Stimulated activated CD4-positive, alpha-beta T cell treated with anti-CD3 and anti-CD28 coated beads, TNF-alpha, amount 100 ng/mL, for 1 hour (primary cell): ENCODE measurements at places on chromosomes 5 and 9.
A peak's percentile ranks its signal among the peaks of the same experiment; 100 is the strongest.

- DNase-seq: no peak
Measured at GRCh38 chr5:180339583-180340183, 13.5 kb downstream of the GFPT2 start.

DNA sequence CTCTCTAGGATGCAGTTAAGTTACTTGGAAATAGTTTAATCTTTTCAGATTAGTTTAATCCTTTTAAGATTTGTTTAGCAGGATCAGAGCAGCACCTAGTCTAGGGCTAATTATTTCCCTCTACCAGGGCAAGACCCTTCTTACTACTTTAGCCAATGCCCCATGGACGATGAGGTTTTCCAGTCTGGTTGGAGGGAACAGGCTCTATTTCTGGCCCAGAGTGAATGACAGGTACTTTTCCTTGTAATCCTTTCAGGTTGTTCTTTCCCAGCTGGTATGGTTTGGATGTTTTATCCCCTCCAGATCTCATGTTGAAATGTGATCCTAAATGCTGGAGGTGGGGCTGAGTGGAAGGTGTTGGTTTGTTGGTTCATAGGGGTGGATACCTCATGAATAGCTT lies 27.2 kb downstream of the PTTG1 start:
- no peak for DNase-seq

DNA sequence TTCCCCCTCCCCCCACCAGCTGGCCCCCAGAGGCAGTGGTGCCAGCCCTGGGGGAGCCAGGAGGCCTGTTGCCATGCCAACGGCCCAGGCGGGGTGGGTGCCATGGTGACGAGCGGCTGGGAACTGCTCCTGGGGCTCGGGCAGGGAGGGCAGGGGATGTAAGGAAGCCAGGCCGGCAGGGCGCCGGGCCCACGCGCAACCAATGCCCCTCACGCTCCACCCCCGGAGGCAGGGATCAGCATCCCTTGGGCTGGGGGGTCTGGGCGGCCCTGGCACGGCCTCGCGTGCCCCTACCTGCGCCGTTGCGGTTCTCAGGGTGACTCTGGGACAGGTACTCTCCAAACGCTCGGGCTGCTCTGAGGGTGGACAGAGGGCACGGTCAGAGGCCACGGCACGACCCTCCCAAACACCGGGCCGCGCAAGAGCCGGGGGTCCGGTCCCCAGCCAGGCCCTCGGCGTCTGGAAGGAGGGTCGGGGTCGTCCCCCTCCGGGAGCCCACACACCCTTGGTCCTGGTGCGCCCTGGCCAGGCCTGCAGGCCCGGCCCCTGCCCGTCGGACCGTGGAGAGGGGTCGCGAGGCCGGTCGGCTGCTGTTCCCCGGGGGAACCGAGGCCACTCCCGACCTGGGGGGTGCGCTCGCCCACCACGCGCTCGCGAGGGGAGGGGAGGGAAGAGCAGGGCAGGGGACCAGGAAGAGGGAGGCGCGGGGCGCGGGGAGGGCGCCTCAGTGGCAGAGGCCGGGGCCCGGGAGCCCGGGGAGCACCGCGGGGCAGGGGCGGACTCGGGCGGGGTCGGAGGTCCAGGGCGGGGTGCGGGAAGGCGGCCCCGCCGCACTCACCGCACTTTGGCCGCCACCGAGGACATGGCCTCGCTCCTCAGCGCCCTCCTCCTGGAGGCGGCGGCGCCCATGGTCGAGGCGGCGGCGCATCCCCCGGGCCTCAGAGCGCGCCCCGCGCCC lies 661 bp downstream of the NSMF start:
- DNase-seq: no peak

- peak; percentile 23 for DNase-seq
Measured at GRCh38 chr9:136093995-136094881, 851 bp downstream of the NACC2 start.

DNA sequence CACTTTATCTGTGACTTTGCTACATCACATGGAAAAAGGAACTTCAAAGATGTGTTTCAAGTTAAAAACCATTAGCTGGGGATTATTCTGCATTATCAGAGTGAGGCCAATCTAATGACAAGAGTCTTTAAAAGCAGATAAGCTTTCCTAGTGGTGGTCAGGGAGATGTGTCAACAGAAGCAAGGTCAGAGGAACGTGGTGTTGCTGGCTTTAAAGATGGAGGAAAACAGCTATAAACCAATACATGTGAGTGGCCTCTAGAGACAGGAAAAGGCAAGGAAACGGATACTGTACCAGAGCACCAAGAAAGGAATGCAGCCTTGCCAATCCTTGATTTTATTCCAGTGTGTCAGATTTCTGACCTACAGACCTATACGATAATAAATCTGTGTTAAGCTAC lies 204.2 kb downstream of the TAF11L14 start:
- DNase-seq: no peak

GRCh38 chr5:140319833-140320232 lies 16.9 kb upstream of the PFDN1 start:
- no peak for DNase-seq

DNA sequence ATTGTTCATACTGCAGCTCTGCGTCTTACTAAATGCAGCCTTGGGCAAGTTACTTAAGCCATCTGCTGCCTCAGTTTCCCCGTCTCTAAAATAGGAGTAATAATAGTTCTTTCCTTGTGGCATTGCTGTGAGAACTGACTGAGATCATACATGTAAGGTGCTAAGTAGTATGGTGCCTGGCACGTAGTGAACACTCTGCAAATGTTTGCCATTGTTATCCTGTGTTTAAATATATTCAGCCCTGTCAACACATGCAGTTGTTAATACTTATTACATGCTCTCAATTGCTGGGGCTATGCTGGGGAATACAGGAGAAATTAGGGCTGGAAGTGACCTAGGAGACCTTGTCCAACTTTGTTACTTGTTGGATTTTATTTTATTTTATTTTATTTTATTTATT lies 105.2 kb upstream of the RAI14 start:
- no peak for DNase-seq

DNA sequence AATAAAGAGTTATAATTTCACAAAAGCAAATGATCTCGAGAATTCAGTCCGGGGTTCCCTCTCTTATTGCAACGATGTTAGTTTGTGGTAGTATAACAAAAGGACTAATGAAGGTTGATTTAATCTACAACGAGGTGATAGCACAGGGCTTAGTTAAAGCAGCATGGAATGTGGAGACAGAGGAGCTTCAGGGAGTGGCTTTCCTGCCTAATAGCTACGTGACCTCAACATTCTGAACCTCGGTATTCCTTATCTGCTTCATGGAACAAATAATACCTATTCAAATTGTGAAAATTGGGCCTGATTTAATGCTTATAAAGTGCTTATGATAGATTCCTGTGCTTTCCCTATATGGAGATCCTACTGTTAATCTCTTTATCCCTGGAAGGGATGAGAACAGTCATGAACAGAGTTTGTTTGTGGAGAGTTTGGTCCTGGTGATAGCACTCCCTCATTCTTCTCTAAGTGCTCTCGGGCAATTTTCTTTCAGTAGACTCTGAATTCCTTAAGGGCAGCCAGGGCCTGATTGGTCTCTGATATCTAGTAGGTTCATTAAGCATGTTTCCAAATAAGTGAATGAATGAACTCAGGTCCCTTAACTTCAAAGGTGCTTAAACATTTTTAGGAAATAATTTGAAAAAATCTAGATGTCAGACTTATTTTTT lies 104.1 kb upstream of the TUT7 start:
- no peak for DNase-seq

DNA sequence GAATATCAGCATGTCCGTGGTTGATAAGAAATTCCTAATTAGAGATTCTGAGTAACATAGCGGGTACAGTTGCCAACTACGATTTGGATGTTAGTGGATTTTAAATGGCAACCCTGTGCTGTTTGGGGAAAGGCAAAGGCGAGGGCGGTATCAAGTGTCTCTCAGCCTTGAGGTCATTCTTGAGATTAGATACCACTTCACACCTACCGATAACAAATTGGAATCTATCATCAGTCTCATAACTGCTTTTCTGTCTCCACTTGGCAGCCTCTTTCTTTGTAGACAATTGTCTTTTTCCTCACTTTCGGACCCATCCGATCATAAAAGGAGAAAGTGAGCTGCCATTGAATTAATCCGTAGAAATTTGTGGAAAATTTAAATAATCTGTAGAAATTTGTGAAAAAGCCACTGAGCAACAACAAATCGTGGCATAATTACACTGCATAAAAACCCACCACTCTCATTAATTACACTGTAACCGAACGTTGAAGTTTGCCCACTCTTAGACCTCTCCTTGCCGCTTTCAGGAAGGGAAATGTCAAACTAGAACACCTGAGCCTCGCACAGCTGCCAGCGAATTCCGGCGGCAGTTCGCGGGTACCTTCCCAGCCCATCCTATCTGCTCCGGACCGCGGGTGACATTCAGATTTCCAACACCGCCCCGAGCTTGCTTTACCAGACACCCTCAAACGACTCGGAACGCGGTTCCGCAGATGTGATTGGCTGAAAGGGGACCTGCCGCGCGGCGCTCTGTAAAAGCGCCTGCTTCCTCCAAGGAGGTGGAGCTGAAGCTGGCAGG lies 849 bp upstream of the RGMB start:
- no peak for DNase-seq

DNA sequence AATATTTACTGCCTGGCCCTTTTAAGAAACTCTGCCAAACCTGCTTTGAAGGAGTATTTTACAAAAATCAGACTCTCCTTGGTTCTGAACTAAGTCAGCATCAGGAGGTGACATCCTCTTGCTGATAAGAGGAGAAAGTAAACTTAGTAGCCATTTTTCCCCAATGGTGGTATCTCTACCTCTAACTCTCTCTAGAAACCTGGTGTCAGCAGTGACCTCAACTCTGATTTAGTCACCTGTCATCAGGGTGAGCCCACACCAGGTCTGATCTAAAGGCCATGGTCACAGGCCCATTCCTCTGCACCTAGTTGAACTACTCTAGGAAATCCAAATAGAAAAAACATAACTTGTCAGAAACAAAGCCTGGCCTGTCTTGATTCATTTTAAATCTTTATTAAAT lies 4.2 kb downstream of the CARNMT1 start:
- no peak for DNase-seq

DNA sequence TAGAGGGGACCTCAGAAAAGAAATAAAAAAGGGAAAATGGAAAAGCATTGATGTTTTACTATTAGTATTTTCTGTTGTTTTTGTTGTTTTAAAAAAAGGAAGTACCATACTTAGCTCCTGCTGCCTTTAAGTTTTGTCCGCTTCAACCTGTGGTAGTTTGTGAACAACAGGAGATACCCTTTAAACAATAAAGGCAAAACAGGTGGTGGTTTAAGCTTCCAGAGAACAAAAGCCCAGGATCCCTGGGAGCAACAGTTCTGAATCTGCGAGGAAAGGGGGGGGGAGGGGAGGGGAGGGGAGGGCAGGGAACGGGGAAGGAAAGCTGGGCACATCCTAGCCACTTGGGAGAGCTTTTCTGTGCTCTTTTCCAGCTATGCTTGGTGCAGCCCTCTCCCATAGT lies 2.1 kb upstream of the PSIP1 start:
- no peak for DNase-seq

GRCh38 chr5:151058891-151059489 lies 21.8 kb downstream of the TNIP1 start:
- no peak for DNase-seq

DNA sequence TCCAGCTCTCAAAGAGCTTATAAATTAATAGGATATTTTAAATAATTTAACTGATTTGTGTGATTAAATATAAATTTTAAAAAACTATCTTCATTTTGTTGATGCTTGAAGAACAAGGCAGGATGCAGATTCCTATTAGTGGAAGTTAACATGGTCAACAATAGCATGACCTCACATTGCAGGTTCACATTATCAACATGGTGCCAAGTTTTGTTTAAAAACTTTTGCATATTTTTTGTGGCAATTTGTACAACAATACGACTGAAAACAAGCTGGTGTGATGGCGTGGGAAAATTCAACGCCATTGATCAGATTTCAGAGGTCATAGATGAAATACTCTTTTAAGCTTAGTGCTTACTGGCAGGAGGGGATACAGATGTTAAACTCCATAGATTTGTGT lies 114.1 kb upstream of the MYO10 start:
- no peak for DNase-seq

DNA sequence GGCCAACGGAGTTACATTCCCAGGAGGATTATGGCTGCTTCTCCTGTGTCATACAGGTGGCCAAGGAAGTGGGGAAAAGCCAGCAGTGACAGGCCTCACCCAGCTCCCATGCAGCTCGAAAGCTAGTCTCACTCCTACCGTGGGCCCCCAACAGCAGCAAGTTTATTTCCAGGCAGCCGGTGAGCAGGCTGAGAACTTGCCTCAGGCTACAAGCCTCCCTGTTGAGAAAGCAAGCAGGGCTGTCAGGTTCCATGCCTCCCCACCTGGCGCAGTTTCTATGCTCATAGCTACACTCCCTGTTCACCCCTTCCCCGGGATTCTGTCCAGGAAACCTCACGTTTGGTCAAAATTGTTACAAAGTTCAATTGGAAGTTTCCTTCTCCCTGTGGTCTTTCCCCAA lies 27.5 kb upstream of the DNAH5 start:
- no peak for DNase-seq

DNA sequence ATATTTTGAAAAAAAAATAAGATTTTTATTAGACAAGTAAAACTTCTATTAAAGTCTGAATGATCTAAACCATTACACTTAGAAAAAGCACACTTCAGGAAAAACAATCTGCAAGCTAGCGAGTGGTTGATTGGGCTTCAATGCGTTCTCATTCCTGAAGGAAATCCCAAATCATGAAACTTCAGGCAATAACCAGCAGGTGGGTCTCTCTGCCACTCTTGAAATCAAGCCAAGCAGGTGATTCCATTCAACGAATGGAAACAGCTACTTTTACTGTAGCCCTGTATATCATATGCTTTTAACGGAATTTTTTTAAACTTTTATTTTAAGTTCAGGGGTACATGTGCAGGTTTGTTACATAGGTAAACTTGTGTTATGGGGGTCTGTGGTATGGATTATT lies 234.5 kb upstream of the TRPM3 start:
- no peak for DNase-seq

GRCh38 chr9:132774886-132775285 lies 103.2 kb downstream of the AK8 start:
- DNase-seq: no peak

- no peak for DNase-seq
Measured at GRCh38 chr9:113125386-113126035, 25.3 kb upstream of the SLC31A2 start.

DNA sequence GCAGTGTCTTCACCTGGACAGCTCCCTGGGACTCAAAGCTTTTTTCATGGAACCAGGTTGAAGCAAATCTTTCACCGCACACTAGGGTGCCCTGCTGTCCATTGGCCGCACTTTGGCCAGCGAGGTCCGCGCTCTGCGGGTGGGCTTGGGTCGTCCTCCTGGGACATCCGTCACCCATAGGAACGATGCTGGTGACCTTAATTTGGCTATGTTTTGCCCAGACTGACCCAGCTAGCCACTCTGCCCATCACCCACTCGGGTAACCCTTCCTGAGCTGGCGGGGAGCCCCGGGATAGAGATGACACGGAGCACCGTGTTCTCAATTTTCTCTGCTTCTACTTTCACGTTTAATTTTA lies 25.9 kb downstream of the ZDHHC11B start:
- no peak for DNase-seq

- no peak for DNase-seq
Measured at GRCh38 chr5:54905246-54905795, 80.1 kb downstream of the ESM1 start.

GRCh38 chr9:757246-757881 lies 84.1 kb upstream of the DMRT1 start:
- no peak for DNase-seq

GRCh38 chr9:110179734-110180133 lies 28.2 kb downstream of the C9orf152 start:
- DNase-seq: no peak

GRCh38 chr9:110809038-110809595 lies 140.5 kb downstream of the MUSK start:
- no peak for DNase-seq

- no peak for DNase-seq
Measured at GRCh38 chr9:101140764-101141163, 112.2 kb downstream of the PLPPR1 start.
